ENCODE measurements at places on chromosomes 2 and 18.

GRCh38 chr2:190994148-190994547 is 19.8 kb downstream of the STAT1 start:
- no peak for DNase-seq

- no peak for DNase-seq
These were observed 2.3 kb upstream of the GATA6 start for GRCh38 chr18:22167091-22167470.

DNA sequence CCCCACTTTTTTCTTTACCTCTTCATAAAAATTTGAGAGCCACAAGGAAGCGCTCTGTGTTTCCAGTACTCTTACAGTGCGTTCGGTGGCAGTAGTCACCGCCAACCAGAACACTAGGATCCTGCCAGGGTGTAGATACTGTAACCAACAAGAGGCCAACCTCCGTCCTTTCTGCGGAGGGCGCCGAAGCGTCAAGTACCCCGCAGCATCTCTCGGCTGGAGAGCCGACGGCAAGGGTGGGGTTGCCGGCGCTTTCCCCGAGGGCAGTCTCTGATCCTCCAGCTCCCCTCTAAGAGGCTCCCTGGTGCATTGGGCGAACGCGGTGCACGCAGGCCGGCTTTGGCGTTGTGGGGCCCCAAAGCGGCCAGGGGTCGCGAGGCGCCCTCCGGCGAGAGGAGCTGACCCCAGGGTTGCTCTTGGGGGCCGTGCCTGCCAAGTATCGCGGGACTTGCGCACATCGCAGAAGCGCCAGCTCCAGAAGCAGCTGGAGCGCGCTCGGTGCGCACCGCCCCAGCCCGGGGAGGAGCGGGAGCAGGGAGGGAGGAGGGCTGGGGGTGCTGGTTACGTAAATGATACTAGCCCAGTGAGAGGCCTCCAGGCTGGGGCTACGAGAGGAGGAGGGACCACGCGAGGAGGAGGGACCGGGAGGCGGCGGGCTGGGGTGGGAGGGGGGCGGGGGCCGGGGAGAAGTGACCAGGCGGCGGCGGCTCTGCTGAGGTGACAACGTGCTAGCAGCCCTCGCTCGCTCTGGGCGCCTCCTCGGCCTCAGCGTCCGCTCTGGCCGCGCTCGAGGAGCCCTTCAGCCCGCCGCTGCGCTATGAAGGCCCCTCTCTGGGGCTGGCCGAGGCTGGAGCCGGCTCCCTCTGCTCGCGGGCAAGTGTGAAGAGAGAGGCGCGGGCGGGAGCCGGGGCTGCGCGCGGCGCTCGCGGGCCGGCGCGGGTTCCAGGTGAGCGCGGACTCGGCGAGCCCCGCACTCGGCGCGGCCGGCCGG is at the start of gene GALNT13:
GALNT13 (plus strand) TSS at position 692 of the 991 bp plus-strand sequence.
- no peak for DNase-seq

DNA sequence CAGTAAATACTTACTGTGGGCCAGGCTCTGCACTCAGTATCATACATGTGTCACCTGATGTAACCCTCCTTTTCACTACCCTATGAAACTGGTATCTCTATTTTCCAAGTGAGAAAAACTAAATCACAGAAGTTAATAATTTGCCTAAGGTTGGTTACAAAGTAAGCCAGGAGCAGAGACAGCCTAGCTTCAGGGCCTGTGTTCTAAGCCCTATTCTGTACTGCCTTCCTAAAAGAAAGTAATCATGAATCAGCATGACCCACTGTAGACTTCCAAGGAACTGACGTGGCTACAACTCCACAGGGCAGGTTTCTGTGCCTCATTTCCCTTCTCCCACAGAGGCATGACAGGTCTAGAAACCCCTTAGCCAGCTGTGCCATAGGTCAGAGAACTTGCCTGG is 14.3 kb downstream of the ZNF142 start:
- DNase-seq = no peak

DNA sequence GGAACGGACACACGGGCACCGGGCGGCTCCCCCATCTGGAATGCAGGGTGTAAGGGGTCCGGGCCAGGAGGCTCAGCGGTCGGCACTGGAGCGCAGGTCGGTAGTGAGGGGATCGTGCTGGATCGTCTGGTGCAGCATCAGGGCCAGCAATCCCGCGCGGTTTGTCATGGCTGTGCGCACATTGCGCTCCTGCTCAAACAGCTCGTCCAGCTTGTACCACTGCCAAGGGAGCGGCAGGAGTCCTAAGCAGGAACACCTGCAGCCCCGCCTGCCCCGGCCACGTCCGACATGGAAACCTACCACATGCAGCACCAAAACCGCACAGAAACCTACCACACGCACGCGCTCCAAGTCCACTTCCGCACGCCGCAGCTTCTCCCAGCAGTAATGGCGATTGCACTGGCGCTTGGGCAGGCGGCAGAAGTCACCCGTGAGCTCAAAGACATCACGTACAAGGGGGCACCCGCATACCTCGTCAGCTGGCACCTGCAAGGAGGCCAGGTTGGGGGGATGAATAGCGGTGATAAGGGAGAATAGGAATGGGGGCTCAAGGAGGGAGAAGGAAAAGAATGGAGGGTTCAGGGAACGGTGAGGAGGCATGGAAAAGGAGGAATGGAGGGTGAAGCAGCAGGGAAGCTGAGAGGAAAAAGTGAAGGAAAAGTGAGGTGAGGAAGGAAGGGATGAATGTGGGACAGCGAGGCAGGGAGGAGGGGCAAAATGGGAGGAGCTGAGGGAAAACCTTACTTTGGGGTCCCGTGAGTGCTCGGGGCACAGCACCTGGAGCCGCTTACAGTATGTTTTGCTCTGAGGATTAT is 1.4 kb upstream of the MBD1 start:
- no peak for DNase-seq

GRCh38 chr2:147845411-147845971 is 662 bp downstream of the ACVR2A start:
- peak; percentile 19 for DNase-seq

GRCh38 chr2:201084863-201085262 is 13.1 kb downstream of the NDUFB3 start:
- DNase-seq = peak; percentile 87

GRCh38 chr2:239315308-239315707 is 85.5 kb downstream of the HDAC4 start:
- DNase-seq = no peak

DNA sequence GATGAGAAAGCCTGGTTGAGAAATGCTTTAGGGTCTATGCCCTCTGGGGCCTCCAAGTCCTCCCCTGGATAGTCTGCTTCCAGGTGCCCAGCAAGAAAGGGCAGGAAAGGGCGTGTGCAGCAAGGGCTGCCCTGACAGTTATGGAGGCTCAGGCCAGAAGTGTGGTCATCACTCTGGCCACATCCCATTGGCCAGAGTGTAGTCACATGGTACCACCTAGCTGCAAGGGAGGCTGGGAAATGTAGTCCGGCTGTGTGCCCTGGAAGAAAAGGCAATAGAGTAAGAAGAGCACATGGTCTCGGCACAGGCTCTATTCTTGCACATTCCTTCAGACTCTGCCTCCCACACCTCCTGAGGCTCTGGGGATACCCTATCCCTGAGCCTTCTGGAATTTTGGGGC is 35.7 kb downstream of the ODC1 start:
- peak; percentile 43 for DNase-seq

GRCh38 chr18:8469544-8470130 is 139.6 kb upstream of the RAB12 start:
- no peak for DNase-seq

DNA sequence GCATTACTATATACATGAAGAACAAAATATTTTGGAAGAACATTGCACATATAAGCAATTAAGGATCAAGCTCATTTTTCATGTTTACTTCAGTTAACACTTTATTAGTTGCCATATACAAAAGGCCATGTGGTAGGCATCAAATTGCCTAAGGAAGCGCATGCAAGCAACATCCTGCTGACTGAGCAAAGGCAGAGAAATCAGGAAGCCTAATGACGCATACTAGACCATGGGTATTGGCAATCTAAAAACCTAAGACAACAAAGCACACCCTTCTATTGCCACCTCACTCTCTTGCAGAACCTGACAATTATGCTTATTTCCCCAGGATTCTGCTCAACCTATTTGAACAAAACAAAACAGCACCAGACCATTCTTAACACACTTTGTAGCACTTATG is 171.9 kb downstream of the STK39 start:
- no peak for DNase-seq

GRCh38 chr2:146323564-146323963 is 1521.3 kb upstream of the ACVR2A start:
- DNase-seq = no peak
